Muscle of arm (tissue), 14 donors: ENCODE measurements at places on chromosomes 2 and 18.

DNA sequence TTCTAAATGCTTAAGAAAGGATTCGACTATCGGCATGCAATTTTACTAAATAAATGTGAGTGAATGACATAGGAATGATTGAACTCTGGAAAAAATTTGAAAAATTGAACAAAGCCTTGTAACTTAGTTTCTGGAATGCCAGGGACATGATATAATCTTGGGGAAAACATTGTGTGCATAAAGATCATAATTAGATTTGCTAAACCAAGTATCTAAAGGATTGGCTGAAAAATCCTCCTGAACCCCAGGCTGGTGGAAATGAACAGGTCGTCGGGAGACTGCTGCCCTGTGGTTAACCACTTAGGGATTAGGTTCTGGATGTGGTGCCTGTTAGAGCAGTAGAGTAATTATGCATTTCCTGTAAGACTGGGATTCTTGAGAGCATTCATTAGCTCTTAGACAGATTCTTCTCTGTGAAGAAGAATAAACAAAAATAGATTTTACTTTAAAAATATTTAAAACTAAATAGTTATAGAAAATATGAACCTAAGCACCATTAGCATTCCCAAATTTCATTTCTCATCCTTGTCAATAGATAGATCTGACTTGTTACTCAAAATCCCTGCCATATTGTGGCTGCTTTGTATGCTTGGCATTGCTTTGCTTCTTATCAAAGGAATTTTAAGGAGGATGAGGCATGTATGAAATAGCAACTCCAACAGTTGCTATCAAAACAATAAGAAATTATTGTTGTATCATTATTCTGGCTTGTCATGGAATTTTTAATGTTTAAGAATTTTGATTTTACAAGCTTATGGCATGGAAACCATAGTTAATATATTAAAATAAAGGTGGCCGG is 55.9 kb downstream of the LYPD6B start:
- DNase-seq, result no peak

DNA sequence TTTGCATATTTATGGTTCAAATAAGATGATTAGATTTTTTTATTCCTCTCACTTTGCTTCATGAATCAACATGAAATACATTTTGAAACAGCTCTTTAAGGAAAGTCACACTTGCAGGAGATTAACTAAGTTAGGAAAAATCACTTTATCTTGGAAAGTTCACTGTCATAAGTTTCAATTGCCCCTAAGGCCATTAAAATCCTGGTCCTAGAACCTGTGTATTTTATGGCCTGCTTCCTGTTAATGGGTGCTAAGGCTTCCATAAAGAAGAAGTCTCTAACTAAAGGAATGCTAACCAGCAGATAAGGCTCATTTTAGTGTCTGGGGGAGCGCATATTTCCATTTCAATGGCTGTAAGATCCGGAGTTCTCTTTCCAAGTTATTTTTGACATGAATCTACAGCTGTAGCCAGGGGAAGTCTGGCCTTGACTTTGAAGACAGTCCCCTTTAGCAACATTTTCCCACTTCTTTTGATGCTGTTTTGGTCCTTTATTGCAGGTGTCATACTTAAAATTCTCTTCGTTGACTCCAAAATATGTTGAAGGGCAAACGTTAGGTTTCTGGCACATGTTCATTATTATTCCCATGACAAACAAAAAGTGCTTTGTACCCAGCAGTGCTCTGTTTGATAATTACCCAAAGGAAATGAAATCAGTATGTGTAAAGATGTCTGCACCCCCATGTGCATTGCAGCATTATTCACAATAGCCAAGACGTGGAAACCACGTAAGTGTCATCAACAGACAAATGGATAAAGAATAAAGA is 34.4 kb upstream of the SH3BP4 start:
- DNase-seq, result no peak

GRCh38 chr2:230347659-230348305 is 20.8 kb downstream of the SP140L start:
- DNase-seq, result no peak

GRCh38 chr2:205568620-205569019 is 113.7 kb upstream of the NRP2 start:
- no peak for DNase-seq

- no peak for DNase-seq
Measured at GRCh38 chr2:861655-862354, 88.8 kb upstream of the SNTG2 start.

GRCh38 chr2:203887677-203888076 is 20.1 kb downstream of the CTLA4 start:
- DNase-seq, result no peak

DNA sequence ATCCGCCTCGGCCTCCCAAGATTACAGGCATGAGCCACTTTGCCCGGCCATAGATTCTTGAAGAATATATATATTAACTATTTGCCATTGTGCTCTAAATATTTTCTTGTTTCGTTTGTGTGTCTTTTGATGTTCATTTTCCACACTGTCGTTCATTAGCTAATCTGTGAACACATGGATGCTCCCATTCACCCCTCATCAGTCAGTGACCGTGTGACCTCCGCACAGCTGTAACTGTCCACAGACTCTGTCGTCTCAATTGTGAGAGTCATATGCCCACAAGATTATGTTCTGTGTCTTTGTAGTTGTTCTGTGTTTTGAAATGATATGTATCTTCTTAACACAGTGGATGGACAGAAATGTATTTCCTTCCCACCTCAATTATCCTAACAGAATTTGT is 29.6 kb downstream of the RAMP1 start:
- DNase-seq, result no peak

DNA sequence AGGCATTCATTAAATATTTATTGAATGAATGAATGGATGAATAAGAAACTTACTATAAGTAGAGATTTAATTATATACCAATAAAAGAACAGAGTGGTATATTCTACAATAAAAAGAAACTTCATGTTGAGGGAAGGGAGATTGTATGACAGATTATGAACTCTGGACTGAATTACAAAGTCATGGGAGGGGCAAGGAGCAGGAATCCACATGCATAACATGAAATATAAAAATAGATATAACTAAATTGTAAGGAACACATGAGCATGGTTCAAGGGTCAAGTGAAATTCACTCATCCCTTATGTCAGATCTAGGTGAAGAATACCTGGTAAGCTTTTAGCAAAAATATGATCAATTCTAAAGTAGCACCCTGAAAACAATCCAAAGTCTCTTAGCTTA is 27.1 kb upstream of the TLK1 start:
- no peak for DNase-seq

DNA sequence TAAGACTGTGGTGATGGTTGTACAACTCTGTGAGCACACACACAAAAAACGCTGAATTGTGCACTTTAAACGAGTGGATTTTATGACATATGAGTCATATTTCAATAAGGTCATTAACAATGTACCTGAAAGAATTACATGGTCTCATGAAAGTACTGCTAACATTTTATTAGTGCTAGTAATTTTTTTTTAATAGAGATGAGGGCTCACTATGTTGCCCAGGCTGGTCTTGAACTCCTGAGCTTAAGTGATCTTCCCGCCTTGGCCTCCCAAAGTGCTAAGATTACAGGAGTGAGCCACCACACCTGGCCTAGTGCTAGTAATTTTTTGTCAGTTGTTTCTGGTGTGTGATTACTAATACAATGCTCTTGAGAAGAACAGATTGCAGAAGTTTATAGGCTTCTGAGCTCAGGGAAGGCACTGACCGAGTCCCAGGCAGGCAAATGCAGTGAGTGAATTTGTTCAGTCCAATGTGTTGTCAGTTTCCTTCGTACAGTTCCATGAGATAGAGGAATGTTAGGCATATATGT is 177.0 kb downstream of the TGIF1 start:
- no peak for DNase-seq

DNA sequence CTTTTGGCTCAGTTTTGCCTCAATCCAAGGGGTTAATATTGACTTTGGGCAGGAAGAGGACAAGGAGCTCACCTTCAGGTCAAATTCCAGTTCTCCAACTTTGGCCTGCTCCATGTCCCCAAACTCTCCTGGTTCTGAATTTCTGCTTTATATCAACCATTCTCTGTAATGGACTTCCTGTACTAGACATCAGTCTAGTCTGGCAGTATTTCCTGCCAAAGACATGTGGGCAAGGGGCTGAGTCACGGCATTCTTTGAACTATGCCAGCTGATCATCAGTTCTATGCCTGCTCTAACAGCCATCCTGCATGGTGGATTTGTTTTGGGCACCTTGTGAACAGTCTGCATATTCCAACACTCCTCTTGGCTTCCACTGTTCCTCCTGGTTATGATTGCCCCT is 199.4 kb downstream of the ZEB2 start:
- DNase-seq, result no peak

DNA sequence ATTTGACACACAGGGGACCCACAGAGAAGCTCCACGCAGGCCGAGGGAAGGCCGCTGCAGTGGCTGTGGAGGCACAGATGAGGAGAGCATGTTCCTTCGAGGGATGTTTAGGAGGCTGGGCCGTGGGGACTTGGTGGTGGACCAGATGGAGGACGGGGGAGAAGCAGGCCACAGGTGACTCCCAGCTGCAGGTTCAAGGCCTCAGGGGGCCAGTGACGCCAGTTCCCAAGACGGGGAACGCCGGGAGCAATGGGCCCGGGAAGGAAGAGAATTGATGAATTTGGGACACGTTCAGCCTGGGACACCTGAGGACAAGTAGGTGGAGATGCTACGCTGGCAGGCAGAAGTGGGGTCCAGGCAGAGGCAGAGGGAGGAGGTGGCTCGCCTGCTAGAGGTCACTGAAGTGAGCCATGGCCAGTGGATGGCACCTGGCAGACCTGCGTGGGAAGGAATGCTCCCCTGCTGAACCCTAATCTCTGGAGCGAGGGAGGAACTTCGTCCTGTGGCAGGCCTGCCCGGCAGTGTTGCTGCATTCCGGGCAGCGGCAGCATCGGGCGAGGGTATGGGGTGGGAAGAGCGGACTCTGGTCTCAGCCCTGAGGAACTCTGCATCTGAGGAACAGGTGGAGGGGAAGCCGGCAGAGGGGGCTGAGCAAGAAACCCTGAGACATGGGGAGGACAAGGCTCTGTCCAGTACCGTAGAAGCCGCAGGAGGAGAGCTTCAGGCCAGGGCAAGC is 25.2 kb upstream of the HPCAL1 start:
- no peak for DNase-seq

DNA sequence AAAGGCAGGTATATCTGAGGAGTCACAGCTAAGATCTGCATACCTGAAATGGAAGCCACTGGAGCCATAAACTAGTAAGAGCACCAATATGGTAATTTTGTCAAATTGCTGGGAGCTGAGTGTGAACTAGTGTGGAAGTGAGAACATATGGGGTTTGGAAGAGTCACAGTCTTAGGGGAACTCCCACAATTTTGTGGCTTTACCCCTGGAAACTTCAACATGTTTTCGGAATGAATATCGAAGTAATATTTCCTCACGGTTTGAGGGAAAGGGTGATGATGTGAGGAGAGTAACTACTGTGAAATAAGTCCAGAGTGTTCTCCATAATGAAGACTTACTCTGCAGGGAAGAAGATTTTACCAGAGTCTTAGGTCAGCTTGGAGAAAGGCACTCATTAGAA is 565.9 kb downstream of the RIT2 start:
- no peak for DNase-seq

GRCh38 chr2:44789971-44790721 is 151.4 kb upstream of the SIX3 start:
- no peak for DNase-seq
